ENCODE measurements at places on chromosomes 3 and 15.
A peak's percentile ranks its signal among the peaks of the same experiment; 100 is the strongest.

GRCh38 chr3:4805662-4806061 is 173.6 kb upstream of the BHLHE40 start:
- DNase-seq = no peak

DNA sequence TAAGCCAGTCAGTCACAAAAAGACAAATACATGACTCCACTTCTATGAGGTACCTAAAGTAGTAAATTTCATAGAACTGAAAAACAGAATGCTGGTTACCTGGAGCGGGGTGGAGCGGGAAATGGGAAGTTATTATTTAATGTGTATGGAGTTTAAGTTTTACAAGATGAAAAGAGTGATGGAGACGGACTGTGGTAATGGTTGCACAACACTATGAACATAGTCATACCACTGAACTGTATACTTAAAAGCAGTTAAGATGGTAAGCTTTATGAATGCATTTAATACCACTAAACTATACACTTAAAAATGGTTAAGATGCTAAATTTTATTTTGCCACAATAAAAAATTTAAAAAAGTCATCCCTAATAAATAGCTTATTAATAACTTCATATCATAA is 23.2 kb downstream of the SFMBT1 start:
- DNase-seq = no peak

DNA sequence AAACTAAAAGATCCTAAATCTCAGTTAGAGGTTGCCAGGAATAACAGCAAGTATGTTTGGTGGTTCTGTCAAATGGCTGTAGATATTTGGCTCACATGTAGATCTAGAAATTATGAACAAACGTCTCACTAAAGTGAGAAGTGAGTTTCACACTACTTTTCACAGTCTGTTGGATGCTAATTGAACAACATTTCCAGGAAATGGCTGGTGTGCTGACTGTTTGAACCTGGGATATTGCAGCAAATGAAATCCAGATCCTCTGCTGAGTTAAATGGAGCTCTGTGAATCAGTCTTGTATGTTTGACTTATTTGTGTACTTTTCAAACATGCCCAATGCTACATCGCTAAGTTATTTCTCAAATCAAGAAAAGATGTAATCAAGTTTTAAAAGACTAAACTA is 21.3 kb upstream of the RSL24D1 start:
- no peak for DNase-seq

GRCh38 chr15:39058351-39059131 is 493.9 kb upstream of the RASGRP1 start:
- no peak for DNase-seq

DNA sequence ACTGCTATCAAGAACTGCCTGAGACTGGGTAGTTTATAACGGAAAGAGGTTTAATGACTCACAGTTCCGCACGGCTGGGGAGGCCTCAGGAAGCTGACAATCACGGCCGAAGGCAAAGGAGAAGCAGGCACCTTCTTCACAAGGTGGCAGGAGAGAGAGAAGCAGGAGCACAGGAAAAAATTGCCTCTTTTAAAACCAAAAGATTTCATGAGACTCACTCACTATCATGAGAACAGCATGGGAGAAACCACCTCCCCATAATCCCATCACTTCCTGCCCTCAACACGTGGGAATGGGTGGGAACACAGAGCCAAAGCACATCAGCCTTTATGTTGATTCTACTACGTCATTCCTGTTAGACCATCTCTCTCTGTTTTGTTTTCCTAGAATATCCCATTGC is 650.9 kb upstream of the SEMA6D start:
- no peak for DNase-seq

DNA sequence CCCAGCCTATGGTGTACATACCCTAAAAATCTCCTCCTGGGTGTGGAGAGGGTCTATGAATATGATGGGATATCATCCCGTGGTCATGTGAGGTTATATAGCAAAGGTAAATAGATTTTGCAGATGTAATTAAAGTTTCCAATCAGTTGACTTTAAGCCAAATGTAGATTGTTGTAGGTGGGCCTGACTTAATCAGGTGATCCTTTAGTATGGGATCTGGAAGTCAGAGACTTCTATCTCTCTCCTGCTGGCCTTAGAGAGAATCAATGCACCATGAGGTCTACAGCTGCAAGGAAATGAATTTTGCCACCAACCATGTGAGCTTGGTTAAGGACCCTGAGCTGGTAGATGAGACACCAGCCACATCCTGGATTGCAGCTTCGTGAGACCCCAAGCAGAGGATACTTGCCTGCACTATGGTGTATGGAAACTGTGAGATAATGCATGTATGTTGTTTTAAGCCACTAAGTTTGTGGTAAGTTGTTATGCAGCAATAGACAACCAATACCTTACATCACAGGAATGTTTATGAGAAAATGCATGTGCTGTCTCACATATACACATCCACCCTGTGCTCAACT is 137.1 kb upstream of the SLC6A11 start:
- DNase-seq = no peak

DNA sequence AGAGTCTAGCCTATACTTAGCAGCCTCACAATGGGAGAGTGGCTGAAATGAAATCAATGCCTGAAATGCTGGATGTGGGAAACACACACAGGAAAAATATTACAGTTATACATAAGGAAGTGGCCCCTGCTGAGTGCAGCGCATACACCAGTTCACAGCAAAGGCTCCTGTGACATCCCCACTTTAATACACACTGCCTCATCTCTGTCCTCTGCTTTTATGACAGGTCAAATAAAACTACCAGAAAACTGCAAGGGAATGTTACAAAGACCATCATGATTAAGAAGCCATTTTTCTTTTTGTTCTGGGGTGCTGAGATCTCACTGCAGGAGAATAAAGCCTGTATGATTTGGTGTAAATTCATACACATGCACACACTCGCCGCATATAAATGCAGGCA is 214.3 kb downstream of the ARRDC4 start:
- DNase-seq = no peak

- DNase-seq = no peak
These were observed 167.3 kb upstream of the NDN start for GRCh38 chr15:23854203-23854911.

- DNase-seq = peak; percentile 59
These were observed 18.5 kb downstream of the RPL32 start for GRCh38 chr3:12822725-12823373.

DNA sequence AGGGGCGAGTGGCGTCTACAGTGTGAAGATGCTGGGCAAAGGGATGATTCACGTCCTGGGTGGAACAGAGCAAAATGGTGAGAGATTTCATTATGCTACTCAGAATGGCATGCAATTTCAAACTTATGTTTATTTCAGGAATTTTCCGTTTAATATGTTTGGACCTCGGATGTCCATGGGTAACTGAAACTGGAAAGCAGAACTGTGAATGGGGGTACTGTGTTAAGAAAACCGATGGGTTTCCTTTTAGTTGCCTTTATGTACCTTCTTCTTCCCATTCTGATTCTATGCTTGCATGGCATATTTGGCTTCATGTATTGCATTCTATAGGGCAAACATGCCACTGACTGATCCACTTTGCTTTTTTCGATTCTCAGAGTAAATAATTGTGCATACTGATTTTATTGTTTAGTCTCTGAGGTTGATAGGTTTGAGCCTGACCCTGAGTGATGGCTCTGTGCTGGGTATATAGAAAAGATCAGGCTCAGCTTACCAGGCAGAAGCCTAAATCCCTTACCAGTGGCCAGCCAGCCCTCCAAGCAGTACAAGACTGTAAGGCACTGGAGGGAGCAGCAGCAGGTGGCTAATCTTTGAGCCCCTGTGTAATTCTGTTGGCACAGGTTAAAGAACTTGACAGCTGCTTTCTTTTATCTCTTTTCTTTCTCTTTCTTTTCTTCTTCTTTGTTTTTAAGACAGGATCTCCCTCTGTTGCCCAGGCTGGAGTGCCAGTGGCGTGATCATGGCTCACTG is 4.5 kb downstream of the QTRT2 start:
- DNase-seq = no peak
